Stimulated activated CD8-positive, alpha-beta memory T cell treated with anti-CD3 and anti-CD28 coated beads, Interleukin-2, amount 100 ng/mL, for 1 hour (primary cell): ENCODE measurements at places on chromosomes 3 and 15.

- no peak for DNase-seq
Measured at GRCh38 chr15:29712149-29712885, 110.0 kb downstream of the TJP1 start.

GRCh38 chr15:31091481-31091880 is 10.0 kb downstream of the TRPM1 start:
- no peak for DNase-seq

- no peak for DNase-seq
Measured at GRCh38 chr3:52070724-52071621, 14.6 kb upstream of the DUSP7 start.

GRCh38 chr3:49712631-49713317 is 6.7 kb downstream of the AMIGO3 start:
- DNase-seq = no peak

DNA sequence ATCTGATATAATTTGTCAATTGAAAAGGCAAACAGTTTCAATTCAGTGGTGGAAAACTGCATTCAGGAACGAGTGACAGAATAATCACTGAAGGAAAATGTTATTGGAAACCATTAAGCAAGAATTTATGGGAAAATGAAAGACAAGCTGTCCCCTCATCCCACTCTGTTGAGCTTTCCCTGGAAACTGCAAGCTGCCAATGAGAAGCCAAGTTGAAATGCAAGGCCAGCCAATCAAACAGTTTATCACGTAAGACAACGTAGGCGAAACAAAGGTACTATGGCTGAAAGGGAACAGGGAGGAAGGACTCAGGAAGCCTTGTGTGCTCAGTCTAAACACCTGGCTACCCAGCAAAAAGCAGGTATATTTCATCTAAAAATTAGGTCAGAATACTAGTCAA is 187.9 kb upstream of the ATP10A start:
- no peak for DNase-seq

- no peak for DNase-seq
Measured at GRCh38 chr3:152276681-152277080, 8.0 kb downstream of the MBNL1 start.
